ENCODE measurements at places on chromosomes 5 and 9.

DNA sequence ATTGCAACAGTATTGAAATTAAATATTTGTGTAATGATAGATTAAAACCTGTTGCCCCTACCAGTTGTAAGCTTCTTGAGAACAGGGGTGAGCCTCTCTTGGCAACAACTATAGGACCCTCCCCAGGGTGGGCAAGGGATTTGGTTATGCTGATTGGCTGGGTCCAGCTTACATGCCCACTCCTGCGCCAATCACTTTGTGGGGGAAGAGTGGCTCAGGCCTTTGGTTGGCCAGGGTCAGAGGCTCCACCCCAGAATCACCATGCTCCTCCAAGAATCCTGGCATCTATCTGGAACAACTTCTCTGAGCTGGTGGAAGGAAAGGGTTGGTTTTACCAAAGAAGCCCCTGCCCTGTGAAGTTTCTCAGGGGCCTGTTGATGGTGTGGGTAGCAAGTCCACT, 8.6 kb upstream of the PITX1 start:
- no peak for DNase-seq

DNA sequence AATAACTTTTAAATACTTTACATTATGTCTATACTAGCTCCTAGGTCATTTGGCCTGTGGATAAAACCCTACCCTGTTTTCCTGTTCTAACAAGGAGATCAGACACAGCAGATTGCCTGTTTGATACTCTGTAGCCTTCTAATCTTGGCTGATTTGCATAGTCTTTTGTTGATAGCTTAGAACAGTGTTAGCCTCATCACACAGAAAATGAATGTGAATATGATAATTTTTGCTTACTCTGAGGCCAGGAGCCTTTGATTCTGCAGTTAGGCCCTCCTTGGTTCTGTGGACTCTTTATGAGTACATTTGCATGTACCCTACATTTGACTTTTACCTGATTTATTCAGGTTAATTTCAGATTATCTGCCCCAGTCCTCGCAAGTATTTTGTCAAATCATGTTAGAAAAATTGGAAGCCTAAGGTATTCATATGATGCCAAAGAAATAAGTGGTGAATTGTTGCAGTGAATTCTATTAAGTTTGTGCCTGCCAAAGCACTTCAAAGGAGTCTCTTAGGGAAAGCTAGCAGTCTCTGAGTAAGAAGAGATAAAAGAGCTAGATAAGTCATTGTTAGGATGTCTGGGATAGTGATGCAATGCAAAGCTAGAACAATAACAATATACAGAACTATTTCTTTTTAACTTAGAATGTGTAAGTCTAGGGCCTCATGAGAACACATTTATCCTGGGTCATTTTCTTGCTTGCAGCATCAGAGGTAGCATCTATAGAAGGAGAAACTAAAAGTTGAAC, 56.4 kb downstream of the SCAMP1 start:
- peak; percentile 61 for DNase-seq

DNA sequence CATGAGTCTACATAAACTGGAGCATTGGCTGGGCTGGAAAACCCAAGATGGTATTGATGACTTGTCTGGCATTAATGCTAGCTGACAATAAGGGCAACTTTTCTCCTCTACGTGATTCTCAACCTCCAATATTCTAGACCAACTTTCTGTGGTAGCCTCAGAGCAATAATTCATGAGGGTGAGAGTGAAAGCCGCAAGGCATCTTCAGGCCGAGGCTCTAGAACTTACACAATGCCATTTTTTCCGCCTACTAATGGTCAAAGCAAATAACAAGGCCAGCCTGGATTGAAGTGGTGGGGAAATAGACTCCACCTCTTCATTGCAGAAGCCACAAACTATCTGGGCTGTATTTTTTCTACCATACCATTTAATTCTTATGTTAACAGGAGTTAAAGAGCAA, 267.4 kb downstream of the GABRG2 start:
- no peak for DNase-seq

DNA sequence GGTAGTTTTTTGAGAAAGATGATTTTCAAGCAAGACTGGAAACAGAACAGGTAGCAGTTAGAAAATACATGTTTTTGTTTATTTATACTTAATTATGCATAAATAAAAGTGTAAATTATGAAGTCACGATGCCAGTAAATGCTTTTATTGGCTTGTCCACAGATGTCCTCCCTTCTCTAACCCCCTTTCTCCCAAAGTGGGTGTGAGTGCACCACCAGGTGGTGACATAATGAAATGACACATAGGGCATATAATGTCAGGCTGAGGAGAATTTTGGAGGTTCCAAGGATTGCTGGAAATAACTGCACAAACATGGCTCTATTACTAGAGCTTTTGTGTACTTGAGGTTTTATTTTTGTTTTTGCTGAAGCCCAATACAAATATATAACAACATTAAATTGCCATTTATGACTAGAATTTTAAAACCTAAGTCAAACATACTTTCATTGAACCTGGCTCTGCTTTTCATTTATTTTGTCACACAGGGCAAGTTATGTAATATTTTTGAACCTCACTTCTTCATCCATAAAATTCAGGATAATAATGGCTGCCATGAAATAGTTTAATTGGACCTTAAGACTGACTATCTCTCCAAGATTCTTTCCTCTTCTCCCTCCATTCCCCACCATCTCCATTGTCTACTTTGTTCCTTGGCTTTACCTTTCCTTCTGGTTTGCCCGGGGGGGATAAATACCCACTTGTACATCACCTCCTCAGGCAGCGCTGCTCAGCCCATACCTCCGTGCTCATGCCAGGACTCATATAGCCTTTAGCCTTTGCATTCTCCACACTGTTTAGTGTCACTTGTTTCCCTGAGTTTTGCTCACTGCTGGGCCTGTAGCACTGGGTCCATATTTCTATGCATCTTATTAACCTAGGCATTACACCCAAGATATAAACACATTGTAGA, 168.8 kb downstream of the PDE4D start:
- DNase-seq = peak; percentile 69

DNA sequence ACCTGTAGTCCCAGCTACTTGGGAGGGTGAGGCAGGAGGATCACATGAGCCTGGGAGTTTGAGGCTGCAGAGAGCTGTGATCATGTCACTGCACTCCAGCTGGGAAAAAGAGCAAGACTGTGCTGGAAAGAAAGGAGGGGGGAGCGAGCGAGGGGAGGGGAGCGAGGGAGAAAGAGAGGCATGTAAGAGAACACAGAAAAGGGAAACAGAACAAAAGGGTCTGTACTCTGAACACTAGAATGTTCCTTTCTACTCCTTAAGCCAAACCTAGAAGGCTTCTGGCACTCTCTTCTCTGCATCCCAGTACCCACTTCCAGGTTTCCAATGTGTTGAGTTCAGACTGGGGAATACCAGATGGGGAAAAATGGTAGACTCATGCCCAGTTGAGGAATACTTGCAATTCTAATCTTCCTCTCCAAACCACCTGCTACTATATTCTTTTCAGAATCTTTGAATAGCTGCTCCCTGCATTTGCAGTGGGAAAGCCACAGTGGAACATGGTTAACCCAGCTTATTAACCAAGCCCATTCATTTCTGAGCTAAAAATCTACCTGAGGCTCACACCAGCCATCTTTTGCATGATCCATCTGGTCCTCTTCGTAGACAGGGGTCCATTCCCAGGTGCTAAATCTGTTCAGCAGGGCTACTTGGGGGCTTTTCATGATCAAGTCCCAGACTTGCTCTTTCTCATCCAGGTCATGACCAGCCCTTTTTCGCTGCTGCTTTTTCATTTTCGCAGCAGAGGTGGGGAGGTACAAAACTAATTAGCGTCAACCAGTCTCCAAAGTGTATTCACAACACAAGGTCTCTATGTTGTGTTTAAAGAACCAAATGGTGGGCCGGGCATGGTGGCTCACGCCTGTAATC, 34.9 kb downstream of the SEMA4D start:
- DNase-seq = no peak

DNA sequence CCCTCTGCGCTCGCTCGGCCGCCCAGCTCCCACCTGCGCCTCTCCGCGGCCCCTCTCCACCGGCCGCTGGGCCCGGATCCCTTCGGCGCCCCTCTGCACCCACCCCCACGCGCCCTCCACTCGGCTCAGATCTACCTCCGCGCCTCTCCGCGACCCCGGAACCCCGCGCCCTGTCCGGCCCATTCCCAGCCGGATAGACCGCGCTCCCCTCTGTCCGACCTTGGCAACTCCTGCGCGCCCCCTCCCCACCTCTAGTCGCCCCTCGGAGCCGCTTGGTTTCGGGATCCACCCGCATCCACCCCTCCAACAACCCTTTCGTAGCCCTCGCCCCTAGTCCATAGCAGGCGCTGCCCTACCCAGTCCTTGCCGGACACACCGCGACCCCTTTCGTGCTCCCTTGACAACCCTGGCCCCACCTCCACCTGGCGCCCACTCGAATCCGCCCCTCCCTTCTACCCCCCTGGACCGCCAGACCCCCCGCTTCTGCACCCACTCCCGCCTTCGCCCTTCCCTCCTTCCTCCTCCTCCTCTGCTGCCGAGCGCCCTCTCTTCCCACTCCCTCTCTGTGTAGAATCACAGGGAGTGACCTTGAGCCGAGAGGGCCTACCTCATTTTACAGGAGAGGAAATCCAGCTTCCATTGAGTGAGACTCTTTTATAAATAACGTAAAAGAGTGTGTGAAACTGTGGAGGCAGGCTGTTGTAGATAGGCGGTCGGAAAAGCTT, 525 bp upstream of the AK3 start:
- peak; percentile 17 for DNase-seq

GRCh38 chr5:9263656-9264055, 282.2 kb downstream of the SEMA5A start:
- DNase-seq = no peak

- no peak for DNase-seq
Observed at GRCh38 chr9:135729480-135729879, 27.5 kb downstream of the KCNT1 start.

DNA sequence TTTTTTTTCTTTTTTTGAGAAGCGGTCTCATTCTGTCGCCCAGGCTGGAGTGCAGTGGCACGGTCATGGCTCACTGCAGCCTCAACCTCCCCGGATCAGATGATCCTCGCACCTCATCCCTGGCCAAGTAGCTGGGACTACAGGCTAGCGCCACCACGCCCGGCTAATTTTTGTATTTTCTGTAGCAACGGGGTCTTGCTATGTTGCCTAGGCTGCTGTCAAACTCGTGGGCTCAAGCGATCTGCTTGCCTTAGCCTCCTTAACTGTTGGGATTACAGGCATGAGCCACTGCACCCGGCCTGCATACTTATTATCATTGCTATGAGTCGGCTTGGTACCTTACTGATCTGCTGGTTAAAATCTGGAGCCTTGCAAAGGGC, 790 bp upstream of the IARS1 start:
- peak; percentile 20 for DNase-seq

GRCh38 chr9:84615544-84615943, 54.0 kb upstream of the NTRK2 start:
- DNase-seq = no peak

GRCh38 chr5:16306812-16307211, 127.2 kb upstream of the MARCHF11 start:
- no peak for DNase-seq

DNA sequence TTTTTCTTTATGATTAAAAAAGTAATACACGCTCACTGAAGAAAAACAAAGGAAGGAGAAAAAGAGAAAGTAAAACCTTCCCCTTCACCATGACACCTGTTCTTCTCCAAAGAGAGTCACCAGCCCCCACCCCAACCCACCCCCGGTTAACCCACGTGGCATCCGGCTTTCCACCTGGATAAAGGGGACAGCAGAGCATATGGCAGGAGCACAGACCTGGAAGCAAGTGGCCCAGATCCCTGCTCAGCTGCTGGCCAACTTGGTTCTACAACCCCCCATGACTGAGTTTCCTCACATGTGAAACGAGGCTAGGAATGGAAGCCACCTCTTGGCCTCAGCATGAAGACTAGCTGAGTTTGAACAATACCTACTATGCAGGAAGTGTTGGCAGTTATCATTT, 5.1 kb downstream of the CCDC180 start:
- no peak for DNase-seq

DNA sequence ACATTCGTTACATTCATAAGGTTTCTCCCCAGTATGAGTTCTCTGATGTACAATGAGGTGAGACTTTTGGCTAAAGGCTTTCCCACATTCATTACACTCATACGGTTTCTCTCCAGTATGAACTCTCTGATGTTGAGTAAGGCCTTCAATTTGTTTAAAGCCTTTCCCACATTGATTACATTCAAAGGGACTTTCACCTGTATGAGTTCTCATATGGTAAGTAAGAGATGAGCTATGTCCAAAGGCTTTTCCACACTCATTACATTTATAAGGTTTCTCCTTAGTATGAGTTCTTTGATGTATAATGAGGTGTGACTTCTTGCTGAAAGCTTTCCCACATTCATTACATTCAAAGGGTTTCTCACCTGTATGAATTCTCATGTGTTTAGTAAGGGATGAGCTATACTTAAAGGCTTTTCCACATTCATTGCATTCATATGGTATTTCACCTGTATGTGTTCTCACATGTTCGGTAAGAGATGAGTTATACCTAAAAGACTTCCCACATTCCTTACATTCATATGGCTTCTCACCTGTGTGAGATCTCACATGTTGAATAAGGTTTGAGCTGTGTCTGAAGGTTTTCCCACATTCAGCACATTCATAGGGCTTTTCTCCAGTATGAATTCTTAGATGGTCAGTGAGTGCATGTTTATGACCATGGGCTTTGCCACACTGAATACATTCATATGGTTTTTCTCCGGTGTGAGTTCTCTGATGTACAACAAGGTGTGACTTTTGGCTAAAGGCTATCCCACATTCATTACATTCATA, 13.5 kb downstream of the ZFP37 start:
- peak; percentile 7 for DNase-seq

DNA sequence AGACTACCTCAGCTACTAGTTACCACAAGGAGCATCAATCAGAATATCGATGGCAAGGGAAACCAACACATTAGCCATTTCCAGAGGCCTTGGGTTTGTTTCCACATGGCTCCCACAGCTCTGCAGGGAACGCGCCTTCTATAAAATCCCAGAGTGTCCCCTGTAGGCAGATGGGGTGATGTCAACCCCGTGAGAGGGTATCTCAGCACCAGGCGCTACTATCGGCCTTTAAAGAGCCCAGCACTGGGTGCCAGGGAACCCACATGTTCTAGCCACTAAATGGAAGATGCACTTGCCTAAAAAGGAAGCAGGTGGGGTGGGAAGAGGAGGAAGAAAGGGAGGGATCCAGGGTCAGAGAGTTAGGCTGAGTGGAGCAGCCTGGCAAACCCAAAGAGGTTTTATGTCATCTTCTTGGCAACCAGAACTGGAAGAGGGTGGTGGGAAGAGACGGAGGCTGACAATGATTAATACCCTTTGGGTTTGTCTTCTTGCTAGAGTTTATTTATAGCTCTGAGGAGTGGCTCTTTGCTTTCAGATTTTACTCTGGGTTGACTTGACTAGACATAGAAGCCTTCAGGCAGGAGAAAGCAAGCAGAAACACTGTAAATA, 19.9 kb downstream of the MACROH2A1 start:
- no peak for DNase-seq

- DNase-seq = peak; percentile 93
Observed at GRCh38 chr9:95508968-95509850, 7.6 kb downstream of the PTCH1 start.

- DNase-seq = no peak
Observed at GRCh38 chr5:3024126-3024525, 272.6 kb upstream of the IRX2 start.

GRCh38 chr5:68548959-68549676, 333.6 kb downstream of the PIK3R1 start:
- DNase-seq = peak; percentile 89

Data from iris pigment epithelial cell (primary cell).